ENCODE measurements at places on chromosomes 16 and 17. TPM values are rescaled to one million over a fixed set of nuclear protein-coding genes. Genes with fewer than 3 reads are reported as not detected.

The TK2 gene
- polyA plus RNA-seq = 24.9 TPM

DNA sequence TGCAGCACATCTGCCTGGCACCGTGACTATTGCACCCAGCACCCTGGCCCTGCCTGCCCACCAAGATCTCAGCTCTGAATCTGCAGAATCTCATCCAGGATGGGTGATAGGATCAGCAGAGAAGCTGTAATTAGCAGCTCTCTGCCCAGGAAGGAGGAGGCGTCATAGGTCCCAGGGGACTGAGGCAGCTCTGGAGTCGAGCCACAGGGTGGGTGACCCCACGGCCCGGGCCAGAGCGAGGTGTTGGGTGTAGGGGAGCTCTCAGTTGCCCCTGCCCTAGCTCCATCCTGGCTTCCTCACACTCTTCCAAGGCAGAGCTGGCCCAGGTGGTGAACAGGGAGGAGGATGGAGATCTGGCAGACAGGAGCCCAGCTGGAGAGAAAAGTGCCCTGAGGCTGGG lies 18.2 kb upstream of the FAM83G start:
- DNase-seq = no peak

The ESRP2 gene
- polyA plus RNA-seq = 0.37 TPM

DNA sequence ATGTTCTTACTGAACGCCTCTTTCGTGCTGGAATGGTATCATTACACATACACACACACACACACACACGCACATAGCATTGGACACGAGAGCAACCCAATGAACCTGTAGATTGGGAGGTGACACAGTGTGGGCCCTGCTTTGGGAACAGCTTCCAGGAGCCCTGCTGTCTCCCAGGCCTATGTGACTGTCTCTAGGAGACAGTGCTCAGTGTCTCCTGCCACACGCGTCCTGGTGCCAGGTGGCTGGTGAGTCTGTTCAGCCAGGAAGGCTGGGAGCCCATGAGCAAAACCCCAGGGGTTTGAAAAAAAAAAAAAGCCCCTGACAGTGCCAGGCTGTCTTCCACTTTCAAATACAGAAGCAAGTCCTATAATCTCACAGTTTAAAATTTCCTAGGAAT lies 2.4 kb upstream of the SPOP start:
- DNase-seq = no peak

The PSMC3IP gene
- 3.1 TPM for polyA plus RNA-seq

DNA sequence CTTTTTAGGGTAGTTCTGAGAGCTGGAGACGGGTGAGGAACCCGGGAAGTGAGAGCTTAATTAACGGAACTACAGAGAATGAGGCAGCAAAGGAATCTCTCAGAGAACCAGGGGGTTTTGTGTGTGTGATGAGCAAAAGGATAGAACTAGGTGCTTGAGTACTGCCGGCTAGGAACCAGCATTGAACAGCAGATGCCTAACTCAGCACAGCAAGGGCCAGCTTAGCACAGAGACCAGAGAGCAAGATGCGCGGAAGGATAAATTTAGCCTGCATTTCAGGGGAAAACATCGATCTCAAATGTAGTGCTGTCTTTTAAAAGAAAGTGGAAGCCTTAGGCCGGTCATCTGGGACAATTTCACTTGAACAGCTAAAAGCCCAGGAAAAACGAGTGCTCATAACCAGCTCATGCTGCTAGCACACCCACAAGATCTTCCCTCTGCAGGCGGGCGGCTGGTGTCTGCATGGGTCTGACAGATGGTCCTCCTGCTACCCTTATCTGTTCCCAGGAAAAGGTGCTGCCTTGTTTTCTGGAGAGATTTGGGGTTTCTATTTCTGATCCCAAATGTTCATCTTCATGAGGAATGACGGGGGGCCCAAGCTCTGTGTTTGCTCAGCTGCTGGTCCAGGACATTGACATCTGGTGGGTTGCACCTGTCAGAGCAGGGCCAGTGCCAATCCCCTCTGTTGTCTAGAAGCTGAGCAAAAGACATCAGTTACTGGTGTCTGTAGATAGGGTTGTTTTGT lies 103.9 kb downstream of the SOCS1 start:
- DNase-seq = no peak

- peak; percentile 76 for DNase-seq
Measured at GRCh38 chr17:40063901-40064531, 1.3 kb downstream of the THRA start.

- no peak for DNase-seq
Measured at GRCh38 chr16:6692874-6693273, 639.8 kb upstream of the RBFOX1 start.

- DNase-seq = peak; percentile 74
Measured at GRCh38 chr17:48577946-48578615, at the start of gene HOXB4. Gene HOXB4, minus strand, starts transcription at chr17:48578350. Its CDS starts 31 bp downstream, at chr17:48578319.

GRCh38 chr17:48215583-48216139 lies 108.1 kb downstream of the SNX11 start:
- DNase-seq = peak; percentile 21

DNA sequence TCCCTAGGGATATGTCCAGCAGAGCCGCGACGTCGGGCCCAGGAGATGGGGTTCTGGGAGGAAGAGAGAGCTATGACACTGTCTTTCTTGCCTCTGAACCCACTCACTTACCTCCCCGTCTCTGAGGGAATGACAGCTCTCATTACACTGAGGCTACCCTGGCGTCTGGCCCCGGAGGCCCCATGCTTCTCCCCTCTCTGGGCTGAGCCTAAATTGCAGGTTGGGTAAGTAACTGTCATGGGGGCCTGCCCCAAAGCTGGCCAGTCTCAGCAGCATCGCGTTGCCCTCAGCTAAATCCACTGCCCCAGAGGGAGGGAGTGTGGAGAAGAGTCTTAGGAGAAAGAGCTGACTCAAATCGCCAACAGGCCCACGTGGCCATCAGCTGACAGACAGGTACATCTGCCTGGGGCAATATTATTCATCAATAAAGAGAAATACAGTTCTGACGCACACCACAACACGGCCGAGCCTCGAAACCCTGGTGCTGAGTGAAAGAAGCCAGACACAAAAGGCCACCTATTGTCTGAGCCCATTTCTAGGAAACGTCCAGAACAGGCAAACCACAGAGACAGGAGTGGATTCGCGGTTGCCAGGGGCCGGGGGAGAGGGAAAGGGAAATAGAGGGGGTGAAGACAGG lies 156.4 kb downstream of the C16orf95 start:
- DNase-seq = no peak
